ENCODE measurements at places on chromosomes 12 and 14. TPM values are rescaled to one million over a fixed set of nuclear protein-coding genes. Genes with fewer than 3 reads are reported as not detected.

DNA sequence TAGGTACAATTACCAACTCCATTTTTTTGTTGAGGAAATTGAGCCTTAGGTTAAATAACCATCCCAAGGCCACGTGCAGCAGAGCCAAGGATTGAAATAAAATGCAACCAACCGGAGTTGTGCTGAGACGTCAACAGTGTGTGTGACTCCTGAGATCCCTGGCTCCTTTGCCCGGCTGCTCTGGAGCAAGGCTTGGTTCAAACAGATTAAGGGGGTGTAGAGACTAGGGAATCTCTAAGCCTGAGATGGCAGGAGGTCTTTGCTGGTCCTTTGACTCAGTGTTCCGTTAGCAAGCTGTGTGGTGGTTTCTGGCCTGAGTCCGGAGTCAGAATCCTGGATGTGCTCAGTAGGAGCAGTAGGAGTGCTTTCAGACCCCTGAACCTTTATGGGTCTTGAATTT lies 1.4 kb upstream of the SLC8A3 start:
- DNase-seq, result no peak

- DNase-seq, result no peak
Observed at GRCh38 chr14:70392676-70393075, 24.2 kb downstream of the SYNJ2BP start.

GRCh38 chr12:44972746-44973421 lies 78.0 kb downstream of the DBX2 start:
- DNase-seq, result no peak

- DNase-seq, result no peak
Observed at GRCh38 chr14:96586921-96587822, 85.0 kb downstream of the PAPOLA start.

GRCh38 chr12:110917467-110917866 lies 2.9 kb downstream of the MYL2 start:
- DNase-seq, result no peak

- no peak for DNase-seq
Observed at GRCh38 chr12:40734276-40734675, 42.0 kb downstream of the CNTN1 start.

DNA sequence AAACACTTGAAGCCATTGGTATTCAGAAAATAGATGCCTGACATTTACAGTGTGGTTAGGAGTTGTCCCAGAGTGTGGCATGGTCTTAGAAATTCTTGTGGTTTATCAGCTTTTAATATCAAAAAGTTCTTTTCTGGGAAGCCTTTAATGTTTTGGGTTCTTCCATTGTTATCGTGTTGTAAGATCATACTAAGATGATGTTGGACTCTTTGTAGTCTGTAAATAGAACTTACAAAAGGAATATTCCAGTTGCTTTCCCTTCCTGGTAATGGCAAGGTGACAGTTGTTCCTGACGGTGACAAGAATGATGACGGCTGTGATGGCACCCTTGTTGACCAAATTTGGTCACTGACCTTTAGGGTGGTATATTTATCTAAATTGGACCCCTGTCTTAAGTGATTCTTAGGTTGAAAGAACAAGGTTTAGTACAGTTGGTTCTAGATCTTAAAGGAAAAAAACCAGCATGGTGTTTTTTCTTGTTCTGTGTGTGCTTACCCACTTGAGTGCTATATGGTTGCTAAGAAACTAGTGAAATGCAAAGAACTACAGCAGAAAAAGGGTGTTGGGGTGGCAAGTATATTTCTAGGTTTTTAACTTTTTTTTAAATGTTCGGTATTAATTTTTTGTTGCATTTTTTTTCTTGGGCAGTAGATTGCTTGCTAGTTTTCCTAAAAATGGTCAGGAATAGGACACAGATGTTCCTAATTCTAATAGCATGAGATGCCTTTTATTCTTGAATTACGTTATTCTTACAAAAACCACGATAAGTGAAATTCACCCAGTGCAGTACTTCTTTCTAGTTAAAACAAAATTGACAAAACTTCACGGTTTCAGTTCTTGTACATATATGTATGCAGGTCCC lies 2.1 kb downstream of the ATP2A2 start:
- no peak for DNase-seq

- peak; percentile 78 for DNase-seq
Observed at GRCh38 chr14:94423453-94424056, 29.0 kb downstream of the SERPINA11 start.

DNA sequence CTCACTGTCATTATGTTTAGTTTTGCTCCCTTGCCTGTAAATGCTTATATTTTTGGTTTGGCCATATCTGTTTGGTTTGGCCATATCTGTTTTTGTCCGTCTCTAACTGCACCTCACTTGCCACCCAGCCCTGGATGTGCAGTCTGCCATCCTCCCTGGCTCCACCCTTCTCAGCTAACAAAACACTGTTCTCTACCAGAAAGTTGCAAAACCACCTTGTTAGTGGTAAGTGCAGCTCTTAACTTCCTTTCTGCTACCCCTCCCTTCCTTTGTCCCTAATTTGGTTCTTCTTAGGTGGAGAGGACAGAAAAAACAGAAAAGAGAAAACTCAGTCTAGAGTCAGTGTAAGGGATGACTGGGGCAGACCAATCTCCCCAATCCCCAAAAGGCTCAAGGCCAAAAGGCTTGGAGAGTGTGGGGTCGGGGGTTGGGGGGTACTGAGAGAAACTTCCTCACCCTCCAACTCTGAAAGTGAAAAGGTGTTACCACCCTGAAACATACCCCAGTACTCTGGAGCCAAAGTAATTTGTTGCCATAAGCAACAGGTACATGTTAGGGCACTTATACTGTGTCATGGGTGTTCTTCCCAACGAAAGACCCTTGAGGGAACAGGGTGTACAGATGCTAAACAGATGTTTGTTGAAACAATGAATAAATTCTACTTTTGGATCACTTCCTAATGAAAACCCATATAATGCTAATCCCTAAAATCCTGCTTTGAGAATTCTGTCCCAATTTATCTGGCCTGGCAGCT lies 5.0 kb downstream of the BIN2 start:
- DNase-seq, result peak; percentile 43

- DNase-seq, result no peak
Observed at GRCh38 chr14:85531141-85531586, 1.2 kb downstream of the FLRT2 start.

DNA sequence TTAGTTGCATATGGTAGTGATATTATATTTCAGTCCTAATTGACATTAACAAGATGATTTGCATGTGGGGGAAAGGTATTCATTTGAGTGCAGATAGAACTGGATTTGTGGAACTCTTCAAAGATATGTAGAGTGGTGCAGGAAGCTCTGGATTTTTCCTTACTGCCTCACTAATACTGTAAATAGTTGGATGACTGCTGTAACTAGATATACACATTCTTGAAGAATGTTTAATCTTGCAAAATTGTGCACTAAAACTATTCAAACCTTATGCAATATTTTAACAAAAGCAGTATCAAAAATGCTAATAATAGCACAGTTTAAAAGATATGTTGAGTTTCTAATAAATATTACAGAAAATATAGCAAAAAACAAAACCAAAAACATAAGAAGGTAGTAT lies 43.1 kb upstream of the ATF7IP start:
- no peak for DNase-seq

GRCh38 chr14:76551906-76552305 lies 176.0 kb downstream of the ESRRB start:
- no peak for DNase-seq

DNA sequence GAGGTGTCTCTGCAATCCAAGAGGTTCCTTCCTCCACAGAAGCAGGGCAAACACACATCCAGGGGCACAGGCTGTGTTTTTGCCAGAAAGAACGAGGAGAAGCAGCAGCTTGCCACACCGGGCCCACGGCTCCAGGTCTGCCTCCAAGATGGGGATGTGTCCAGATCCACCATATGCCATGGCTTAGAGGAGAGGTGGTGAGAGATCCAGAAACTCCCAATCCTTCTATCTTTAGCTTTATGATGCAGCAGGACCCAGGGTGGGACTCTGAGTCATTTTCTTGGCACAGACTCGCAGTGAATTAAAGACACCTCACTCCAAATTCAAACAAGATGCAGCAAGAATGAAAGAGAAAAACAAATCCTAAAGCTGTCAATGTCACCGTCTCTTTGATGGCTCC lies 481.4 kb upstream of the TMEM132C start:
- DNase-seq, result no peak

DNA sequence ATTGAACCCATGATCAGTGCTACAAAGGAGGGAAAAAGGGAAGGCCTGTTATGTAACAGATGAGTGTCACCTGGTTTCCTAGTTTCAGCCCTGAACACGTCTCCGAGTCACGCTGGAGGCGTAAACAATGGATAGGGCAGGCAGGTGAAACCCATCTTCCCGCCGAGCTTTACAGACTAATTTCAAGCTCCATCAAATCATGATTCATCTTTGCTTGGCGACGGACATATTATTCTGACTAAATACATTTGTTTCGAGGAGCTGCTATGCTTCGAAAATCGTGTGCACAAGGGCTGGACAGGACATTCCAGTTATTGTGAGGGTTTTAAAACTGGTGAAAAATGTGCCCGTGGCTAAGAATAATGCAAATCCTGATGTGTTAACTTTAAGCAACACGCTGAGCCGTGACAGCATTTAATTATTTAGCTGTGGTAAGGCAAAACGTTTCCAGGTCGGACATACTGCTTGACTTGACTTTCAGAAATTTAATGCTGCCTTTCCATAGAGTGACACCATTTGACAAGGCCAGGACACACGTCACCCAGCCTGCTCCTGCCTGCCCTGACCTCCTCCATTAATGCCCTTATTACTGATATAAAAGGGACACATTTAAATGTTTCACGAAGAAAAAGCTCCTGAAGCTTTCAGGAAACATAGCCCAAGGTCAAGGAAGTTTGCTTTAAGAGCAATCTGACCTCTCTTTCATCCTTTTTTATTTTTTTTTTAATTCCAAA lies 1203.5 kb upstream of the TMEM132C start:
- no peak for DNase-seq

GRCh38 chr12:57001448-57001906 lies 4.9 kb downstream of the ZBTB39 start:
- DNase-seq, result peak; percentile 84

GRCh38 chr12:84315926-84316325 lies 596.7 kb downstream of the SLC6A15 start:
- DNase-seq, result no peak

DNA sequence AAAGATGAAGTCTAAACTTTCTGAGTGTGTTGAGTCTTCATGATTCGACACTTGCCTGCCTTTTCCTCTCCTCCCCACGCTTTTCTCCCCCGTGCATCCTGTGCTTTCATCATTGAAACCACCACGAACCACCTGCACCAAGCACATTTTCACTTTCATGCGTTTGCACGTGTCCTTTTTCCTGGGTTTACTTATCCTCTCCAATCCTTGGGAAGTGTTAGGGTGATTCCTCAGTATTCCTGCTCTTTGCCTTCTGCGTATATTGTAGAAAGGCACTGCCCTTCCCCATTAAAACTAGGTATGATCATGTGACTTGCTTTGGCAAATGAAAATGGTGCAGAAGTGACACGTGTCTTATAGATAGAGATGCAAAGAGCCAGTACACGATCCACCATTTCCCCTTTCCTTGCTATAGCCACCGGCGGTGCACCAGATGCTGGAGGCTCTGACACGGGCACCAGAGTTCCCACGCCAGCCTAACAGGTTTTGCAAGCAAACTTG lies 106.6 kb downstream of the BRMS1L start:
- DNase-seq, result peak; percentile 67

GRCh38 chr14:30193845-30194501 lies 266.3 kb upstream of the PRKD1 start:
- no peak for DNase-seq

DNA sequence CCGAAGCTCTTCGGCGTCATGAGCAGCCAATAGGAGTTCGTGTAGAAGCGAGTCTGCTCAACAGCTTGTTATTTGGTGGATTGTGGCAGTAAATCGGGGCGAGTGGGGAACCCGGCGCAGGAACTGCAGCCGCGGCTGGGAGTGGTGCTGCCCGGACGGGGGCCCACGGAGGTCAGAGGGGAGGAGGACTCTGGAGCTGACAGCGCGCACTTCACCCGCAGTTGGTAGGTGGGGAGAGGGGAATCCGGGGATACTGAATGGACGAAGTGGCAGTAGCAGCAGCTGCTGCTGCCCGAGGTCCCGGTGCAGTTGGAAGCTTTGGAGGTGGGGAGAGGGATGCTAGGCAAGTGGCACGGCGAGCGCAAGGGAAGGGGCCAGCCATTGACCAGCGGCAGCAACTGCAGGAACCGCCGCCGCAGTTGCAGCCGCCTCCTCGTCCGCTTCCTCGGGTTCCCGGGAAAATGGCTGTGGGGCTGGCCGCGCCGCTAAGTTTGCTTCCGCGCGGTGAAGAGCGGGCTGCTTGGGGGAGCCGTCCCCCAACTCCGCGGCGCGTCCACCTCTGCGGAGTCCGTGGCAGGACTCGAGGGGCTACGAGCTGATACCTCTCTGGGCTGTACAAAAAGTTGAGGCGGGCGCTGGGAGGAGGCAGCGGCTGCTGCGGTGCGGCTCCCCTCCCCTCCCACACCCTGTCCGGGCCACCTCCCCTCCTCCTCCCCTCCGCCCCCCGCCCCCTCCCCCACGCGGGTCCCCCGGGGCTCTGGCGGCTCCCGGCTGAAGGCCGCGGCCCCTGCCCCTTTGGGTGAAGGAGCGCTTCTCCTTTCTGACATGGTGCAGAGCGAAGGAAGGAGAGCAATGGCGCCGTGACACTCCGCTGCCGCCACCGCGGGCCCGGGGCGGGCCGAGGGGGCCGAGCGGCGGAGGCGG lies at the start of gene ARID4A:
Gene ARID4A, plus strand, starts transcription at position 79 of the 924 bp plus-strand sequence. CDS start 1,300 bp downstream, outside the sequence.
- DNase-seq, result peak; percentile 92

DNA sequence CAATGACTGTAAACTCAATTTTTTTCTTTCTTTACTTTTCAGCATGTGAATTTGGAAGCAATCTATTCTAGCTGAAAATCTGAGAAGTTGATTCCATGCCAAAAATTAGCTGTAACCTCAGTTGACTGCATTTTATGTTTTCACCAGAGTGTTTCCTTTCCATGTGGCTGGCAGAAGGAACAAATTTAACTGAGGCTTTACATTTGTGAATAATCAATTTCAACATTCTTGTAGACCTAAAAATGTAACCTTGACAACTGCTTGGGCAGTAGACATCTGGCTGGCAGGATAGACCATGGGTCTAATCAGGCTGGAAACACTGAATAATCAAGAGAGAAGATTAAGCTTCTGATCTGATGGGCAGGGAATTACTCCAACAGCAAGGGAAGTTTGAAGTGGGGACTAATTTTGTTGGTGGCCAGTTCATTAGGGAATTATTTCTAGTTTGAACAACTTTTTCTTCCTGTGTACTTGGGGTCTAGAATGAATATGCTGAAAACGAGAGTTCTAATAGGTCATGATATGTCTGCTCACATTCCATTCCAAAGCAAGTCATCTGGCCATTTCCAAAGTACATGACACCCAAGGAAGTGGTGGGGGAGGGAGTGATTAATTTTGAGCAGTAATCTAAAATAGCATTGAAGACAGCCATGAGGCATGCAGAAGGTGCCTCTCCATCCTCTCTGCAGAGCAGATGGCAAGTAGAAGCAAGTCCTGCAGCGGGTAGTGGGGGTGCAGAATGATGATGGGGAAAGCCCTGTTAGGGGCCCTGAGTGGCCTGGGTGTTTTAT lies 68.2 kb downstream of the ATP23 start:
- DNase-seq, result no peak

GRCh38 chr12:84070292-84070691 lies 842.3 kb downstream of the SLC6A15 start:
- no peak for DNase-seq

Gene VRTN
- not detected for total RNA-seq

Gene CALM1
- total RNA-seq, result 733 TPM

Gene NTF3
- total RNA-seq, result not detected

Gene KLHL33
- total RNA-seq, result not detected

Gene TMEM63C
- 1.7 TPM for total RNA-seq

Gene RNASE4
- 0.70 TPM for total RNA-seq

Gene PARPBP
- total RNA-seq, result 24.0 TPM

Gene CARMIL3
- total RNA-seq, result 1.00 TPM

Gene EIF2S3B
- total RNA-seq, result 2.3 TPM

Gene RIMBP2
- not detected for total RNA-seq
